Esophagus (tissue), 2 donors: ENCODE measurements at places on chromosomes 13 and 19. TPM values are rescaled to one million over a fixed set of nuclear protein-coding genes. Genes with fewer than 3 reads are reported as not detected.

The CD320 gene
- 9.4 TPM for polyA plus RNA-seq

The LRRC25 gene
- 0.55 TPM for polyA plus RNA-seq

The NFIX gene
- 26.9 TPM for polyA plus RNA-seq

The F10 gene
- 1.6 TPM for polyA plus RNA-seq

The FAAP24 gene
- polyA plus RNA-seq: 0.51 TPM

The P2RY11 gene
- 12.8 TPM for polyA plus RNA-seq

The LRG1 gene
- 12.7 TPM for polyA plus RNA-seq

The CALR3 gene
- not detected for polyA plus RNA-seq

The ZNF681 gene
- 1.4 TPM for polyA plus RNA-seq

The COL4A2 gene
- polyA plus RNA-seq: 25.3 TPM

The HSPBP1 gene
- polyA plus RNA-seq: 44.9 TPM

The WDR87 gene
- polyA plus RNA-seq: not detected

The ZNF737 gene
- polyA plus RNA-seq: 1.3 TPM

The IGSF23 gene
- polyA plus RNA-seq: not detected

The ZNF234 gene
- polyA plus RNA-seq: 2.0 TPM

The ZIK1 gene
- 0.43 TPM for polyA plus RNA-seq

The ELAVL3 gene
- polyA plus RNA-seq: not detected

The MCEMP1 gene
- 0.09 TPM for polyA plus RNA-seq

The DHDH gene
- polyA plus RNA-seq: 1.3 TPM

The PSG6 gene
- not detected for polyA plus RNA-seq

The UPK1A gene
- 11.5 TPM for polyA plus RNA-seq

The VSTM1 gene
- polyA plus RNA-seq: not detected

The C1QTNF9 gene
- polyA plus RNA-seq: 0.14 TPM
